ENCODE measurements at places on chromosomes 4 and X.

DNA sequence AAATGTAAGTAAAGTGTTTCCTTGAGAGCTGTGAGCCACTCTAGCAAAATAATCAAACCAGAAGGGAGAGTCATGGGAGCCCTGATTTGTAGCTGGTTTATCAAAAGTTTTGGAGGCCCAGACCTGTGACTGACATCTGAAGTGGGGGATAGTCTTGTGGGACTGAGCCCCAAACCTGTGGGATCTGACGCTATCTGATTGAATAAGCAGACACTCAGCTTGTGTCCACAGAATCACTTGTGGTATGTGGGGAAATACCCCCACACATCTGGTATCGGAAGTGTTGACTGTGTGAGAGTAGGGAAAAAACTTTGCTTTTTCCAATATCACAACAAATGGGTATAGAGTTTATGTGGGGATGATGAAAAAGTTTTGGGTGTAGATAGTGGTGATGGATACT lies 35.4 kb downstream of the FUNDC1 start:
- no peak for DNase-seq

DNA sequence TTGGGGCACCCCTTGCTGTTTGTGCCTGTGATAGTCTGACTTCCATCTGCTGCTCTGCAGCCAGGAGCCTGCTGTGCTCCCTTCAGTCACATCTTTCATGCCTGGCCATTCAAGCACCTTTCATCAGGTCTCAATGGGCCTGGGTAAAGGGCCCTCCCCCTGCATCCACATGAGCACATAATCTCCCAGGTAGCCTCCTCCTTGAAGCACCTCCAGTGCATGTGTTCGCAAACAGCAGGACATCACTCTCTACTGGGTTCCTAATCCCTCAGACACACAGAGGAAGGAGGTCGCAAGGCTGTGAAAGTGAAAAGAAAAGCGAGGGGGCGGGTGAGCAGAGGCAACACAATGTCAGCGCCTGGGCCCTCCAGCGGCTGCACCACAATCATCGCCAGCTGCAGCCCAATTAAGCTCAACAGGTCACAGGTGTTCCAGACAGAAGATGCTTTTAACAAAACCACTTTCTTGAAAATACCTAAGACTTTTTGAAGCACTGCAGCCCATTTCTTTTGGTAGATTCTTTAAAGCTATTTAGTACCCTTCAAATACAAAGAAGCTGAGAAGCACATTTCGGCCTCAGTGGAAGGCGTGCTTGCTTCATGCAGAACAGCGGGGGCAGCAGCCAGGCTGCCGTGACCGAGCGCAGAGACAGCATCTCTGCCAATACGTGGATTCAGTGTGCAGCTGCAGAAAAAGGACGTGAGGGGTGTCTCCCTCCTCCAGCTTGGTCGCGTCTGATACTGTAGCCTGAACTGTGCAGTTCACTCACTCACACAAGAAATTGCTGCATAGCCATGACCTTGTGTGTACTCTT lies 92.2 kb upstream of the SPRY1 start:
- no peak for DNase-seq

- DNase-seq = no peak
Observed at GRCh38 chr4:175309041-175309440, 390.9 kb downstream of the ADAM29 start.

DNA sequence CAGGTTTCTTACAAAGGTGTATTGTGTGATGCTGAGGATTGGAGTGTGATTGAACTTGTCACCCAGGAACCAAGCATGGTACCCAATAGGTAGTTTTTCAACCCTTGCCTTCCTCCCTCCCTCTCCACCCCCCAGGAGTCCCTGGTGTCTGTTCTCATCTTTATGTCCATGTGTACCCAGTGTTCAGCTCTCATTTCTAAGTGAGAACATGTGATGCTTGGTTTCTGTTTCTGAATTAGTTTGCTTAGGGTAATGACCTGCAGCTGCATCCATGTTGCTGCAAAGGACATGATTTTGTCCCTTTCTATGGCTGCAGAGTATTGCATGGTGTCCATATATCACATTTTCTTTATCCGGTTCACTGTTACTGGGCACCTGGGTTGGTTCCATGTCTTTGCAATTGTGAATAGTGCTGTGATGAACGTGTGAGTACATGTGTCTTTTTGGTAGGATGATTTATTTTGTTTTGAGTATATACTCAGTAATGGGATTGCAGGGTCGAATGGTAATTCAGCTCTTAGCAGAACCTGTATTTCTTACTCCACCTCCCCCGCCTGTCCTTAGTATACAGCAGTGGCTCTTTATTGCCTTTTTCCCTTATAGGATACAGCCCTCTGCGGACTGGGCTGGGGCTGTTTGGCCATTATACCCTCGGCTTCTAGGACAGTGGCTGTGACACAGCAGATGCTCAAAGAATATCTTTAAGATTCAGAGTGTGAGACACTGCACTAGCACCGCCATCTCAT lies 145.4 kb downstream of the PTTG2 start:
- no peak for DNase-seq

GRCh38 chr4:101954351-101954750 lies 163.8 kb downstream of the BANK1 start:
- DNase-seq = no peak

- no peak for DNase-seq
Observed at GRCh38 chr4:123819362-123820035, 422.9 kb downstream of the SPRY1 start.

- DNase-seq = no peak
Observed at GRCh38 chrX:51459125-51459524, 37.3 kb downstream of the NUDT11 start.

DNA sequence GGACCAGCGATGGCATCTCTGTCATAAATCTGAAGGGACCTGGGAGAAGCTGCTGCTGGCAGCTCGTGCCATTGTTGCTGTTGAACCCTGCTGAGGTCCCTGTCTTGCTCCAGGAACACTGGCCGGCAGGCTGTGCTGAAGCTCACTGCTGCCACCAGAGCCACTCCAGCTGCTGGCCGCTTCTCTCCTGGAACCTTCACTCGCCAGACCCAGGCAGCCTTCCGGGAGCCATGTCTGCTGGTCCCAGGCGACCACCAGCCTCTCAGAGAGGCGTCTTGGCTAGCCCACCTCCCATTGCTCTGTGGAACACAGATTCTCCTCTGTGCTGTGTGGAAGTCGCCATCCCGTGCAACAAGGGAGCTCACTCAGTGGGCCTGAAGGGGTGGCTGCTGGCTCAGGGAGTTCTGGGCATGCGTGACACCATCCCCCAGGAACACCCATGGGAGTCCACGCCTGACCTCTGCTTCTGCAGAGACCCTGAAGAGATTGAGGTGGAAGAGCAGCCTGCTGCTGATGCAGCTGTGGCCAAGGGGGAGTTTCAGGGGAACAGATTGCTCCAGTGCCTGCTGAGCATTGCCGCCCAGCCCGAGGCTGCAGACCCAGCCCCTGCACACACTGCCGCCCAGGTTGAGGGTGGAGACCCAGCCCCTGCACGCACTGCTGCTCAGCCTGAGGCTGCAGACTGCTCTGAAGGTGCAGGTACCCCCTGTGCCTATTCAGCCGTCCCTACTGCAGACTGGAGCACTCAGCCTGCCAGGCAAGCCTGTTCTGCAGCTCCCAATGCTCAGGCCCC lies 33.1 kb upstream of the CYP4V2 start:
- no peak for DNase-seq

- no peak for DNase-seq
Observed at GRCh38 chrX:131783555-131784308, 239.4 kb upstream of the STK26 start.

- no peak for DNase-seq
Observed at GRCh38 chr4:38354421-38354820, 309.6 kb upstream of the KLF3 start.

DNA sequence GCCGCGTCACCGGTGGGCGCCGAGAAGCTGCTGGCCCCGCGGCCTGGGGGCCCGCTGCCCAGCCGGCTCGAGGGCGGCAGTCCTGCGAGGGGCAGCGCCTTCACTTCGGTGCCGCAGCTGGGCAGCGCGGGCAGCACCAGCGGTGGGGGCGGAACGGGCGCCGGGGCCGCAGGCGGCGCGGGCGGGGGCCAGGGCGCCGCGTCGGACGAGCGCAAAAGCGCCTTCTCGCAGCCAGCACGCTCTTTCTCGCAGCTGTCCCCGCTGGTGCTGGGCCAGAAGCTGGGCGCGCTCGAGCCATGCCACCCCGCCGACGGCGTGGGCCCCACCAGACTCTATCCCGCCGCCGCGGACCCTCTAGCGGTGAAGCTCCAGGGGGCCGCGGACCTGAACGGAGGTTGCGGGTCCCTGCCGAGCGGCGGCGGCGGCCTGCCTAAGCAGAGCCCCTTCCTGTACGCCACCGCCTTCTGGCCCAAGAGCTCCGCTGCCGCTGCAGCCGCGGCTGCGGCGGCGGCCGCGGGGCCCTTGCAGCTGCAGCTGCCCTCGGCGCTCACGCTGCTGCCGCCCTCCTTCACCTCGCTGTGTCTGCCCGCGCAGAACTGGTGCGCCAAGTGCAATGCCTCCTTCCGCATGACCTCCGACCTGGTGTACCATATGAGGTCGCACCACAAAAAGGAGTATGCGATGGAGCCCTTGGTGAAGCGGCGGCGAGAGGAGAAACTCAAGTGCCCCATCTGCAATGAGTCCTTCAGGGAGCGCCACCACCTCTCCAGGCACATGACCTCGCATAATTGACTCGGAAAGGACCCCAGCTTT lies 5.6 kb downstream of the PRDM8 start:
- DNase-seq = no peak

GRCh38 chrX:133989993-133990392 lies 4.6 kb upstream of the GPC3 start:
- DNase-seq = no peak

- no peak for DNase-seq
Observed at GRCh38 chr4:33381816-33382215, 2661.6 kb downstream of the PCDH7 start.

DNA sequence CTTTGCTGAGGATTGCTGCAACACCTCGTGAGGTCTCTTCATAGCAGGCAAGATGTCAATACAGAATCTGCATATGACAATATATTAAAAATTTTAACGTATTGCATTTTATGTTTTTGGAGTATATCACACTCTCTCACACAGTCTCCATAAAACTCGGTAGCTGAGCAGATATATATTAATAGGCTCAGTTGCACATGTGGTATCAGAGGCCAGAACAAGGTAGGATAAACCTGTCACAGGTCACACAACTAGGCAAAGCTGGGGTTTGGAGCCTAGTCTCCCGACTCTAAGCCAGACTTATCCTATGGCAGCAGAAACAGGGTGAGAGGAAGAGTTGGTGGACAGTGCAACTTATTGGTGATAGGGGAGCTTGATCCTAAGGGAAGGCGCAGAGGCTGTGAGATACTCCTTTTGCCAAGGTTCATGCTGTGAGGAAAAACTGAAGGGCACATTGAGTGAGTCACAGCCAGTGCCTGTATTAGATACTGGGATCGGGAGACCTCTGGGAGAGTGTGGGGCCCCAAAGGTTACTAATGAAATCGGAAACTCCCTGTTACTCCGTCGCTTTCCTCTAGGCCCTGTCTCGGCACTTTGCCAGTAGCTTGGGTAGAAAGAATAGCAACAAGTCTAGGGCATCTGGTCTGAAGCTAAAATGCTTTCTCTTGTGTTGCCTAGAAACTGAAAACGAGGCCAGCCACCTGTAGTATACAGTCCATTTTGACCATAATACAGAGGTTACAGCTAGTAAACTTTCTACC lies 195.7 kb downstream of the ARHGAP10 start:
- no peak for DNase-seq

DNA sequence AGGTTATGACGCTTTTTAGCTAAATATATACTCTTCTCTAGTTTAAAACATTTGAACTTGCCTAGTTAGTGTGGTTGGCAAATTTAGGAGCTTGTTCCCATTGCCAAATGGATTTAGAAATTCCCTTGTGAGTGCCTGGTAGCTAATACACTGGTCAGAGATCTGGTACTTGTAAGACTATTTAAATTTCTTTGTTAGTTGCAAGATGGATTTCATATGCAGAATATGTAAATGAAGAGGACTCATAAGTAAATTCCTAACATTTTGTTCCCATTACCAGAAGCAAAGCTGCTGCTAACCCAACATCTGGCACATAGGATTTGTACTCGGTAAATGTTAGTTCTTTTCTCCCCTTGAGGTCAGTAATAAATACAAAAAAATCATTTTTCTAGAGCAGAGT lies 56.0 kb upstream of the PGK1 start:
- DNase-seq = no peak

- no peak for DNase-seq
Observed at GRCh38 chrX:22959204-22959920, 40.4 kb upstream of the DDX53 start.

DNA sequence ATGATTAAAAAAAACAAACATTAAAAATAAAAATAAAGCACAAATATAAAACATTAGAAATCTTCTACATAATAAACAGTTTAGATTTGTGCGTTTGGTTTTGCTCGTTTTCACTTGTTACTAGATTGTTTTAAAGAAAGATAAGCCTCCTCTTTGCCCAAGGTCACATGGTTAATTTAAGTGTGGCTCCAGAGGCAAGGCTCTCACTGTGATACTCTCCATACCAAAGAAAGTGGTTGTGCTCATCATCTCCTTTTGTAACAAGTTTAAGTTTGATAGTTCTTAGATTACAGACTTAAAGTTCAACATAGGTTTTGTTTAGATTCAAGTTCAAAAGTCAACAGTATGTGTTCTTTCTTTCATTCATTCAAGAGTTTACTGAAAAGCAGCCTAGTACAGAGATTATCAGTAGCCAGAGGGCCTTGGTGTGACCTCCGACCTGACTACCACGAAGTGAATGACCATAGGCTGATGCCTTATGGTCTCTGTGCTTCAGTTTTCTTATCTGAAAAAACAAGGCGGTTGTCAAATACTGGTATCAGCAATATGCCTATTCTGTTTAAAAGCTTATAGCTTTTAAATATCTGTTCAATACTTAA lies 133.2 kb downstream of the ZAR1 start:
- DNase-seq = no peak

GRCh38 chr4:25923745-25924144 lies 9.7 kb downstream of the SMIM20 start:
- no peak for DNase-seq

- no peak for DNase-seq
Observed at GRCh38 chr4:1255151-1255550, 6.2 kb upstream of the CTBP1 start.

- no peak for DNase-seq
Observed at GRCh38 chr4:38762560-38762959, 20.2 kb downstream of the TLR10 start.

- DNase-seq = no peak
Observed at GRCh38 chr4:169167957-169168858, 102.5 kb downstream of the SH3RF1 start.

DNA sequence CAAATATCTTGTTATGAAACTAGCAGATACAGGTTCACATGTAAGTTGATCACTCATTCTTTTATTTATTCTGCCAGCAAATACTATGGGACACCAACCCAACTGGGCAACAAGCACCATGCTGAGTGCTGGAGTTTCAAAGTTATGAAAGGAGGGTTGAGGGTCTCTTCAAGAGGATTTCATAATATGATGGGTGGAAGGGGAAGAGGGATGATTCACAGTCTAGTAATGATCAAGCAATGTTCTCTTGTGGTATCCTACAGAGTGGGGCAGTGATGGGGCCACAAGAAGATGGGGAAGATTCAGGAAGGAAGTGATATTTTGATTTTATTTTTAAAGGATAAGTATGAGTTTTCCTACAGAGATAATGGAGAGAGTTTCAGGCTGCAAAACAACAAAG lies 46.2 kb upstream of the TXK start:
- no peak for DNase-seq

- DNase-seq = no peak
Observed at GRCh38 chr4:3822230-3822947, 56.2 kb downstream of the ADRA2C start.

Measured in stimulated activated CD4-positive, alpha-beta T cell treated with anti-CD3 and anti-CD28 coated beads, Interleukin-15, amount 100 ng/mL, for 1 hour (primary cell).